ENCODE measurements at places on chromosomes 13 and 19. TPM values are rescaled to one million over a fixed set of nuclear protein-coding genes. Genes with fewer than 3 reads are reported as not detected.

OR1M1 gene
- total RNA-seq = not detected

MAP4K1 gene
- total RNA-seq = 0.25 TPM

ZIC5 gene
- total RNA-seq = not detected

SPACA6 gene
- total RNA-seq = 1.7 TPM

VRK3 gene
- 32.9 TPM for total RNA-seq

MED4 gene
- total RNA-seq = 25.7 TPM

PTGER1 gene
- 0.85 TPM for total RNA-seq

DNA sequence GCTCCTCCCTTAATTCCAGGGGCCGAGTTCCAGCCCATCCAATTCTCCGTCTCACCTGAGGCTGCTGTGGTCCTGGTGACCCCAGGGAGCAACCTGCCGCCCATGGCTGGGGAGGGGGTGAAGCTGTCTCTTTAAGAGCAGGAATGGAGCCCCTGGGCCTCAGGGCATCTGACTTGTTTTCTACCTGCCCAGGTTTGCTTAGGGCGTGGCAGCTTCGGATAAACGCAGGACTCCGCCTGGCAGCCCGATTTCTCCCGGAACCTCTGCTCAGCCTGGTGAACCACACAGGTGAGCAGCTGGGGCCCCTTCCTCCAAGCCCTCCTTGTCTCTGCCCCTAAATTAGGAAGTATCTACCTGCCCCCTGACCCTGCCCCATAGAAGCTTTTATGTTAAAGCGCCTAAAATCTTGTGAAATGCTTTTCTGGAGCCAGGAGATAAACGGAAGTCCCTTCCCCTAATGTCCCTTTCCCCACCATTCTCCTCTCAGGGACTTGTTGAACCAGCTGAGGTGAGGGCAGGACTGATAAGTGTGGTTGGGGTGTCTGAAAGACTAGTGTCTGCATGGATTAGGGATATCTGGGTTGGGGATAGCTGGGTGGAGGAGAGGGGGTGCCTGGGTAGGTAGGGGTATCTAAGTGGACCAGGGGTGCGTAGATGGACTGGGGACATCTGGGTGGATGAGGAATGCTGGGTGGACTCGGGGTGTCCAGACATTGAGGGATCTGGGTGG lies 614 bp downstream of the FXYD3 start:
- DNase-seq = no peak

DNA sequence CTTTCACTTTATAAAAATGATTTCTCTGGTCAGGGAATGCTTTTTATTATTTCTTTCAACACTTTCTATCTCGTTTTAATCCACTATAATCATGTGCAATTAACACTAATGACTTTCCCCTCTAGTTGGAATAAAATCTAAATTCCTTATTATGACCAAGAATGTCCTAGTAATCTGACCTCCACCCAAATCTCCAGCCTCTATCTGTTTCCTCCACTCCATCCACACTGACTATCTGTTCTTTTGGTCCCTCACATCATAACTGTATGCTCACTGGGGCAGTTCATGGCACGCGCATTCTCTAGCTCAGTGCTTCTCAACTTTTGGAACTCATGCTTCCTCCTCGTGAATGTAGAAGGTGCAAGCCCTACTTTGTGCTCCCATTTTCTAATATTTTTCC lies 244.7 kb downstream of the POSTN start:
- no peak for DNase-seq

DNA sequence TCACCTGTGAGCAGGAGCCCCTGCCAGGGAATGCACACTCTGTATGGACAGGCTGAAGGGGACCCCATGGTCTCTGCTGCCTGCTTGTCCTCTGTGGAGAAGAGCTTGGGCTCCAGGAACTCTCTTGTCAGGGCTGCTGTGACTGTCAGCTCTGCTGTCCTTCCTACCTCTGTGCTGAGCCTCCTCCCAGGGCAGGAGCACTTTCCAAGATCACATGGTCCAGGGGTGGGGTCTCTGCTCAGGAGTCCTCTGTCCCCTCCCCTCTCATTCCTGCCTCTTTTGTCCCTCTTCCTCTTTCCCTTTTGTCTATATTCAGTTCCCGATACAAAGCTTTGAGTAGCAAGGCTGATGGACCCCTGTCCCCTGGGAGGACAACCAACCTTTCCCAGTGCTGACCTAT lies at the start of gene CEACAM7:
CEACAM7 (minus strand) TSS at position 173 of the 400 bp plus-strand sequence; CDS start at position 68, 105 bp downstream.
- DNase-seq = no peak

GRCh38 chr13:102212729-102213128 lies 189.1 kb downstream of the FGF14 start:
- DNase-seq = no peak

GRCh38 chr13:93686399-93686798 lies 459.8 kb downstream of the GPC6 start:
- no peak for DNase-seq

DNA sequence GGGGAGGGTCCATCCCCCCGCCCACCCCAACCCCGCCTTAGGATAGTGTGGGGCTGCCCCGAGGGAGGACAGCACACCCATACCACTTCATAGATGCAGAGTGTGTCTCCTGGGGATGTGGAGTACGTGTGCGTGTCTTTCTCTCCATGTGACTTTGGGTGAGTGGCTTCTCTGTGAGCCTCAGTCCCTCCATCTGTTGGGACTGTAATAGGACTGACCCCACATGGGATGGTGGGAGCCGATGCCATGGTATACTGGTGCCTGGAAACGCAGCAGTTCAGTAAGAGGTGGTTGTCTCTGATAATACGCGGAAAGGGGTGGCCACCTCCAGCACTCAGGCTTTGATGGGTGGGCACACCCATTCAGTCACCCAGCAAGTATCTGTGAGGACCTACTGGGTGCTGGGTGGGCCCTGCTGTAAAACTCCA lies 816 bp upstream of the PRKD2 start:
- no peak for DNase-seq

DNA sequence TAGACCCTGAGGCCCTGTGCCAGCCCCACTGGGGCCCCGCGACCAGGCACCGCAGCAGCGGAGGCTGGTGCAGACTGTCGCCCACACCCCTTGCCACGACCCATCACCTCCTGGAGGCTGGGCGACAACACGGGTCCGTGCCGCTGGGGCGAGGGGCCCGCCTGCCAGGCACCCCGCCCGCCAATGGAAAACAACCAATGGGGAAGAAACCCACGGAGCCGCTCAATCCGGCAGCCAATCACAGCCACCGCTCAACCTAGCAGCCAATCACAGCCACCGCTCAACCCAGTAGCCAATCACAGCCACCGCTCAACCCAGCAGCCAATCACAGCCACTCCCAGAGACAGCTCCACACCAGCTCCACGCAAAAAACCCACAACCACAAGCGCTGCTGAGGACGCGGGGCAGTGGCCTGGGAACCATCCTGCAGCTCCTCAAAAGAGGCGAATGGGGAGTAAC lies 29.7 kb downstream of the GPX4 start:
- no peak for DNase-seq

GRCh38 chr19:18590273-18591272 lies 2.0 kb downstream of the REX1BD start:
- DNase-seq = no peak

GRCh38 chr13:112061367-112062061 lies 5.4 kb upstream of the SOX1 start:
- no peak for DNase-seq

- DNase-seq = no peak
Observed at GRCh38 chr19:51448011-51448410, 10.2 kb downstream of the SIGLEC8 start.

GRCh38 chr19:13220847-13221246 lies 70.6 kb downstream of the IER2 start:
- no peak for DNase-seq

DNA sequence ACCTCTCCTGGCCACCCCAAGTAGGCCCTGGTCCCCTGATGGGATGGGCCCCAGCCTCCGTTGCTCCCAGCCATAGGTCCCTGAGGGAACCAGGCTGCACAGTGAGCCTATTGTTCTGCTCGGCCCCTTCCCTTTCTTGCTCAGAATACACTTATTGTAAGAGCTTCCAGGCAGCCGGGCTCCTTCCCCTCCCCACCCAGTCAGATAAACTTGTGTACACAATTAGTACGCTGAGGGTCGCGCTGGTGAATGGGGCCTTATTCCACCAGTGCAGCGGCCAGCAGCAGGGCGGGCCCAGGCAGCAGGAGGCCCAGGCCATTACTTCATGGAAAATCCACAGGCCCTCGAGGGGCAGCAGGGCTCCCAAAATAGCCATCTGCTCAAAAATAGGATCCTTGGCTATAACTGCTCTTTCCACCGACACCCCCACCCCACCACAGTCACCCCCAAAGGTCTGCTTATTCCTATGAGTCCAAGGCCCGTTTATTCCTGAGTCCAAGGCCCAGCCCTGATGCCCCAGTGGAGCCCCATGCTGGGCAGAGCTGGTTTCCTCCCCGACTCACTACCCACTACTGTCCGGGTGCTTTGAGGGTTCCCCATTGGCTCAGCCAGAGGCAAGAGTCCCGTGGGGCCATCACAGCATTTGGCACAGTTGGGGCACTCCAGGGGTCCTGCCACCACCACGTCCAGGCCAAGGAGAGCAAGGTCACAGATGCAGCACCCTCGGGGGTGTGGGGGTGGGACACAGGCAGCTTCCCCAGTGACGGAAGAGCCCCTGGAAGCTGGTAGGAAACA lies 22.1 kb downstream of the CAPN12 start:
- no peak for DNase-seq

- DNase-seq = no peak
Observed at GRCh38 chr13:83738407-83738806, 143.9 kb downstream of the SLITRK1 start.

All from renal cortical epithelial cell (primary cell).